ENCODE measurements at places on chromosomes 7 and 10.

GRCh38 chr10:125118011-125118611 lies 42.3 kb downstream of the CTBP2 start:
- no peak for DNase-seq

DNA sequence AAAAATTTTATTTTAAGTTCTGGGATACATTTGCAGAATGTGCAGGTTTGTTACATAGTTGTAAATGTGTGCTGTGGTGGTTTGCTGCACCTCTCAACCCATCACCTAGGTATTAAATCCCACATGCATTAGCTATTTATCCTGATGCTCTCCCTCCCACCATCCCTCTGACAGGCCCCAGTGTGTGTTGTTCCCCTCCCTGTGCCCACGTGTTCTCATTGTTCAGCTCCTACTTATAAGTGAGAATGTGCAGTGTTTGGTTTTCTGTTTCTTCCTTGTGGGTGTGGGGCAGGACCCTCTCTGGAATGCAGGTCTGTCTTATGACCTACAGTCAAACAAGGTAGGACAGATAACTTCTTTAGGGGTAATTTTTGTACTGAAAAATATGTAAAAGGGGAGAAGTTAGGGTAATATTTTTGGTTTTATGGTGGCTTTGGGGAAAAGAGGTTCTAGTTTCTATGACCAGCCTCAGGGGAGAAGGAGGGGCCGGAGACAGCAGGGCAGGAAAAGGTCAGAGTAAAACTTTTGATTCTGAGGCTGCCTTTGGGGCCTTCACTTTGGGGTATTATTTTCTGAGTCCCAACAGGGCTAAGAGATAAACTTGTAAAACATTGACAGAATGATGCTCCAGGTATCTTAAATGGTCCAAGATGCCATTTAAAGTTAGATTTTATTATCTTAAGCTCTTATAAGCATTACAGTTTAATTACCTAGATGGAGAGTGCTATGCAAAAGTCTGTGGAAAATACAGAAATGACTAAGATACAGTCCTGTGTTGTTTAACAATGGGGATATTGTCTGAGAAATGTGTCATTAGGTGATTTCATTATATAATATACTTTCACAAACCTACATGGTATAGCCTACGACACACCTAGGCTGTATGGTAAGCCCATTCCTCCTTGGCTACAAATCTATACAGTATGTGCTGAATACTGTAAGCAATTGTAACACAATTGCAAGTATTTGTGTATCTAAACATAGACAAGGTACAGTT lies 354.8 kb downstream of the ABCA13 start:
- no peak for DNase-seq

GRCh38 chr10:71372882-71373495 lies 23.7 kb upstream of the CDH23 start:
- DNase-seq, result no peak

DNA sequence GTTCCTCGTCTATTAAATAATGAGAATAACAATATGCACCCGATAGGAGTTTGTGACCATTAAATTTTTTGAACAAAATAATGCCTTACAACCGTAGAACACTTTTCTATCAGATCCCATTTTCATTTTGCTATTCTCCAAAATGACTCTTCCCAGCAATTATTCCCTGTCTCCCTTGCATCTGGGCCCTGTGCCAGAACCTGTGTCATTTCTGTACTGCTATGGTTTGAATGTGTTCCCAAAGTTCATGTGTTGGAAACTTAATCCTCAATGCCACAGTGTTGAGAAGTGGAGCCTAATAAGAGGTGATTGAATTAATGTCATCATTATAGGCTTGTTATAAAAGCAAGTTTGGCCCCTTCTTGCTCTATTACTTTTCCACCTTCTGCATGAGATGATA lies 33.2 kb upstream of the SMNDC1 start:
- no peak for DNase-seq

GRCh38 chr10:85995791-85996190 lies 370.8 kb downstream of the GRID1 start:
- DNase-seq, result peak; percentile 44

- no peak for DNase-seq
Observed at GRCh38 chr7:29228289-29229011, 33.9 kb downstream of the CHN2 start.

DNA sequence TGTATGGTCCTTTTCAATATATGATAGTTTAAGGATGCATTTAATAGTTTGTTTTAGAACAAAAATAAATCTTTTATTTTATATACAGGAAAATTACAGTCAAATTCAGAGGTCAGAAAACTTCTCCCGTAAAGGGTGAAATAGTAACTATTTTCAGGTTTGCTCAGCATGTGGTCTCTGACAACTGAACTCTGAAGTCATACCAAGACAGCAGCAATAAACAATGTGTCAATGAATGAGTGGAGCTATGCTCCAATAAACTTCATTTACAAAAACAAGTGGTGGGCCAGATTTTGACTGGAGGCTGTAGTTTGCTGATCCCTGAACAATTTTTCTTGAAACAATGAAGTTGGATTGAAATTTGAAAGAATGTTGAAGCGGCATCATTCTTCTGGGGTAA lies 123.6 kb downstream of the ZNF248 start:
- no peak for DNase-seq

DNA sequence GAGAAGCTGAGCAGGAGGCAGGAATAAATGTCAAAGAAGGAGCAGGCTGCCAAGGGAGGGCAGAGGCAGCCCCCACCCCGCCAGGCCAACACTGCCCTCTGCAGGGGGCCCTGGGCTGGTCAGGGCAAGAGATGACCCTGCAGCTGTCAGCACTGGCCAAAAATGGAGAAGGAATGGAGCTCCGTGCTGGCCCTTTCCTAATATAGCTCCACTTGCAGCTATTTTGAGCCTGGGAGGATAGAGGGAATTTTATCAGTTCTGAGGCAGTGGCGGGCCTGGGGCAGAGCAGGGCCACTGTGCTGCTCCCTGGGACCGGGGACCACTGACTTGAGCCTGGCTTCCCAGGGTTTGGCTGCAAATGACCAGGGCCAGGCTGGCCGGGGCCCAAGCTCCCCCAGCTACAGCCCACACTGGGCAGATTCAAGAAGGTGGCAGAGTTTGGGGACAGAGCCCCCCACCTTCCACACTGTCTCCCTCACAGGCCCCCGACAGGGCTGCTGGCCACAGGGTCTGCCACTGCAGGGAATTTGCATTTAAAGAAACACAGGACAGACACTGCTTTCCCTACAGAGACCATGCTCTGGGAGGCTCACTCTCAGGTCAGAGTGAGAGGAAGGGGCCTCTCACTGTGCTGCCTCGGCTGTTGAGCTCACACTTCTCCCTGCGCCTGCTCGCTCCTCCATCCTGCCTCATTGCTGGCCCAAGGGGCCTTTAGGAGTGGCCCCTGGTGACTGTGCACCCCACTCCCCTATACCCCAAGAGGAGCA lies 16.2 kb downstream of the LDB3 start:
- DNase-seq, result peak; percentile 22

- no peak for DNase-seq
Observed at GRCh38 chr7:12727455-12728191, 40.2 kb downstream of the ARL4A start.

- no peak for DNase-seq
Observed at GRCh38 chr7:130134106-130134636, 63.8 kb downstream of the KLHDC10 start.

DNA sequence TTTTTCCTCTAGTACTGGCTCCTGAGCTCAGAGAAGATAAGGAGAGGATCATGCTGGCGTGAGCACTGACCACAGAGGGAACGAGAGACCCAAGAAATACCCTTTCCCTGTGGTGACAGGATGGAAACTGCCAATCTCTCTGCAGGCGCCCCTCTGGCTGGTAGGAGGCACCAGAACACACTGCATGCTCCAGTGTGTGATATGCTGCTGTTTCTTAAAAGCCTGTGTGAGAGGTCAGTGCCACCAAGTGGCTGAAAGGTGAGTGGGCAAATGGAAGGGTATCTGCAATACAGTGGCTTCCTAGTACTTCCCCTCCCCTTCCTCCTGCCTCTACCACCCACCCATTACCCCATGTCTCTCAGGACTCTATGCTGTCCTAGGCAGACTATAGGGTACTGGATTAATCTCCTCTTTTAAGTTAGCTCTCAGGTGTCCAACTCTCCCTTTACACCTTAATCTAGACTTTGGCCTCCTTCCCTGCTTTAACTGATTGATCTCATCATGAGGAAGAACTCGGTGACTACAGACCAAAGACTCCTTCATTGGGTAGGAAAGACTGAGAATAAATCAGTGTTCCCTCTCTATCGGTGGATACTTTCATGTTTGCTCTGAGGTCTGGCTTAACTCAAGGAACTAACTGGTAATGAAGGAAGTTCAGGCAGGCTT lies 283.6 kb downstream of the ADRA2A start:
- DNase-seq, result peak; percentile 64

DNA sequence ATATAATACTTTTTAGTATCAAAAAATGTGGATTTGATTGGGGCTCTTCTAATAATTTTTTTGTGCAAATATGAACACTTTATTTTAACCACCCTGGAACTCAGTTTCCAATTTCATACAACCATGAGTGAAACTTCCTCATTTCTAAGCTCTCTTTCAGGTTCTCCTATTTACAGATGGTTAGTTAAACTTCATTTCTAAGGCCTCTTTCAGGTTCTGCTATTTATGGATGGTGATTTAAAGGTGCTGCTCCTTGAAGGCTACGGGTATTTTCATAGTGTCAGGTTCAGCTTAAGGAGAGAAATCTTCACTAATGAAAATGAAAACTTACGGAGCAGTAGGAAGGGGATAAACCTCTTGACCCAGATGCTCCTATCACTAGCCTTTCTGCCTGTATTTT lies 568.3 kb downstream of the KIF20B start:
- DNase-seq, result no peak

GRCh38 chr10:43128958-43129706 lies 9.1 kb upstream of the CSGALNACT2 start:
- peak; percentile 95 for DNase-seq

DNA sequence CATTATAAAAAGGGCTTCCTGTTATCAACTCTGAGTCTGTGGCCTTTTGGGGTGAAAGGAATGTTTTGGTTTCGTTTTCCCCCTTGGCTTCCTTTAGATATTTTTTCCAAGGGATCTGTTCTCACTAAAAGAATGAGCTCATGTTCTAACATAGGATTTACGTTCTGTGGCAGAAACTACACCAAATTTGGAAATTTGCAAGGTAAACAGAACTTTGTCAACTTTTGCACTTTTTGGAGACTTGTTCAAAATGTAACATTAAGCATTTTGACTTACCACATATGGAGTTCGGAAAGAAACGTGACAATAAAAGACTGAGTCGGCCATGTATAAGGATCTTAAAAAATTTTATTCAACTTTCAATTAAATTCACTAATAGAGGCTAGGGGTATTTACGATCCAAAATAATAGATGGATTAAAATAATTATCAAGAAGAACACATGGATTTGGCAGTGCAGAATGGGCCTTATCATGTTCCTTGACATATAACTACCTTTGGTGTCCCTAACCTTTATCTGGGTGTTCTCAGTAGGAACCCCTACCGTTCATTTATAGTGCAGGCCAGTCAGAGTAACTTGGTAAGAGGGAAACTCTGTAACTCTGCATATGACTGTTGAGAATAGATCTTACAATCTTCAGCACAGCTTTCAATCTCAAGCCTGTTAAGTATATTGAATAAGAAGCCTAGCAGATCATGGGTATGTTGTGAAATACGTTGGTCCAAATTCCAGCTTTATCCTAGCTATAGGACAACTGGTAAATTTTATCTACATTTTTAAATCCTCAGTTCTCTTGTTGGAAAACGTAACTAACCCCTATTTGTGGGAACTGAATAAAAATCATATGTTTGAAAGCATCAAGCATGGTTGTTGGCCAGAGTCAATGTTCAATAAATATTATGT lies 11.8 kb downstream of the CPED1 start:
- DNase-seq, result no peak

DNA sequence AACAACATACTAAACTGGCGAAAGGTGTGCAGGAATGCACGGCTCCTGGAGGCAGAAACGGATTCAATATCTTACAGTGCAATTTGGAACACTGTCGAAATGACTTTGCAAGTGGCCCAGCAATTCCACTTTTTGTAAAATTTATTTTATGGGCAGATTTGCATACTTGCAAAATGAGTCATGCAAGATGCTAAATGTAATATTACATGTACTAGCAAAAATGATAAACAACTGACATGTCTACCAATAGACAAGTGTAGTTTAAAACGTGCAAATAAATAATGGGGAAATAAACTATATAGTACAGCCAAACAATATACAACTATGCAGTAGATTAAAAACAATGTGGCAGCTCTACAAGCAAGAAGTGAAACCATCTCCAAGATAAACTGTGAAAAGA lies 97.7 kb downstream of the ARHGAP12 start:
- no peak for DNase-seq

DNA sequence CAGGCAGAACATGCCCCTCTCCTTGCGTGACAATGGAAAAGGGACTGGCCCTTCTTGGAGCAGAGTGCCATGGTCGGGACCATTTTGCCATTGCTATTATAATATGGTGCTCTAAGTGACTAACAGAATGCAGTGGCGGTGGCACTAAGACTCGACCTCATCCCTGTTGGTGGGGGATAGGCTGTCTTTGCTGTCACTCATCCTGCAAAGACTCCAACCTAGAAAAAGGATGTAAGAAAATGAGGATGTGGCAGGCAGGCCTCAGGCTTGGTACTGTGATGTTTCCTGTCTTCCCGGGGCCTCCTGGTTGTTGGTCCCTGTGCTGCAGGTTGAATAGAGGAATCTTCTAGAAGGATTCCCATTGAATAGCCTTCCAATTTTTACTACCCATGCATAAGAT lies 18.6 kb downstream of the BLNK start:
- DNase-seq, result no peak

DNA sequence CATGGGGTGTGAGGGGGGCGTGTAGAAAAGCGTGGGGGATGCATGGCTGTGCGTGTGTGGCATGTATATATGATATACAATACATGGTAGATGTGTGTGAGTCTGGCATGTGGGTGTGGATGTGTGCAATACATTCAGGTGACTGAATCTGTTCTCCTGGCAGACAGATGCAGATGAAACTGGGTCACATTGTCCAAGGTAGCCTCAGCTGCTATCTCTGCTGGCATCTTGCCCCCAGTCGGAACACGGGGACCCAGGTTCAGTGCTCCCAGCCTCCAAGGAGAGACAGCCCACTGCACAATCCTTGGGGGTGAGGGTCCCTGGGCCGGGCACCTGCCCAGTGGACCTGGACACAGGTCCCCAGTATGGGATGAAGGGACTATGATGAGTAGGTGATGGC lies 12.4 kb upstream of the SRRM3 start:
- no peak for DNase-seq

DNA sequence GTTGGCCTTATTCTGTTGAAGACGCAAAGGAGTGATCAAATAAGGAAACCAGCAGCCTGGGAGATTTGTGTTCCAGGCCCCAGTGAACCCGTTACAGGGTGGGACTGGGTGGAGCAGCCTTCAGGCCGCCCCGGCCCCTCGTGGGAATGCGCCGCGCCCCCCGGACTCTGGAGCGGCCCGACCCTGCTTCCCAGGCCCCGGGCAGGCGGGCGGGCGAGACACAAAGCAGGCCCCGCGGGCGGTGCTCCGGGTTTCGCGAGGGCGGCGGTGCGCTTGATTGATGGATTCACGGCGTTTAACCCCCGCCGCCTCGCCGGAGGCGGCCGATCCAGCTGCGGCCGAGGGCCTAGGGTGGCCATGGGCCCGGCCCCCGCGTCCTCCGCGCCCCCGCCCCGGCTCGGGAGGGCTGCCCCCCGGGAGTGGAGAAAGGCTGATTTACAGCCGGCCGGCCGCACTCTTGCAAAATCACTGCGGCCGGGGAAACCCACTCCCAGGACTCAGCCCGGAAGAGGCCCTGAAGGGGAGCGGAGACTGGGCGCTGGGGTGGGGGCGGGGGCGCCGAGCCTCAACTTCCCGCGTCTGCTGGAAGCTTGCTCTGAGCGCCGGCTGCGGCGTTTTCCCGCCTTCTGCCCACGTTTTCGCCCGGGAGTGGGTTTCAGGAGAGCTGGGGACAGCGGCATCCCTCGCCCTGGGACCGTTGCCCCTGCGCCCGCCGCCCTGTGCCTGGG lies 299.6 kb upstream of the NFE2L3 start:
- DNase-seq, result no peak

- DNase-seq, result no peak
Observed at GRCh38 chr10:21193196-21193595, 296.1 kb upstream of the NEBL start.
